ENCODE measurements at places on chromosomes 2 and 18.

DNA sequence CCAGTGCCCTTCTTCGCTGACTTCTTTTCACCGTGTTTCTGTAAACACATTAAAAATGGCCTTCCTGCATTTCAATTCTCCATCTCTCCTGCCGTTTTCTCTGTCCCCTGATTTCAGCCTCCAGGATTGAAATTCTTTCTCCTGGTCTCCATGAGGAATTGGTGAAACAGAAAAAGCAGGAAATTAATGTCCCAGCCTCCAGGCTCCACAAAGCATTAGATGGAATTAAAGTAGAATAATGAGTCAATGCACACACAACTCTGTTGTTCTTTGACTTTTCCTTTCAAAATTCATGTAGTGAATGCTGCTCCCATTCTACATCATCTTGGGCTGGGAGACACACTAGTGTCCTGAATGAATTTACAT lies 209.5 kb downstream of the KLHL29 start:
- peak; percentile 22 for DNase-seq

DNA sequence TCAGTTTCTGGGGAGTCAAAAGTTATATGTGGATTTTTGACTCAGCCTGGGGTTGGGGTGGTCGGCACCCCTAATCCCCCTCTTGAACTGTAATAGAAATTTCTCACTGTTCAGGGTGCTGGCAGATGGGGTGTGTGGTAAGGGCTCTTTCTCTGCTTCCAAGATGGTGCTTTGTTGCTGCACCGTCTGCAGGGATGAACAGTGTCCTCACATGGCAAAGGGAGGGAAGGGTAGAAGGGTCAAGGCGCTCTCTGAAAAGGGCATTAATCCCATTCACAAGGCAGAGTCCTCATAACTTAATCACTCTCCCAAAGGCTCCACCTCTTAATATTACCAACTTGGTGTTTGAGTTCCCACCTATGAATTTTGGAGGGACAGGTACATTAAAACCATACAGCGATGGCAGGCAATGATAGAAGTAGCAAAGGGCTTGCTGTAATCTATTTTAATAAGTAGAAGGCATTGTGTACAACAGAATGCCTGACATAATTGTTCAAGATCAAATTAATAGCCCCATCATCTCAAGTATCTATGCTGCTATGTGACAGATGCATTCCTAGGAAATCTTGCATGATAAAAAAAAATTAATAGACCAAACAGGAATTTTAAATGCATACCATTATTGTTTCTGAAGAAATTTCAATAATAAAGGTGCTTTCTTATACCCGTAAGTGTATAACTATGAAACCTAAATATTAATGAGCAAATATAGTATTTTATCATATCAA lies 28.1 kb downstream of the MMADHC start:
- DNase-seq, result no peak

- DNase-seq, result no peak
These were observed 28.0 kb upstream of the PMAIP1 start for GRCh38 chr18:59871711-59872362.

DNA sequence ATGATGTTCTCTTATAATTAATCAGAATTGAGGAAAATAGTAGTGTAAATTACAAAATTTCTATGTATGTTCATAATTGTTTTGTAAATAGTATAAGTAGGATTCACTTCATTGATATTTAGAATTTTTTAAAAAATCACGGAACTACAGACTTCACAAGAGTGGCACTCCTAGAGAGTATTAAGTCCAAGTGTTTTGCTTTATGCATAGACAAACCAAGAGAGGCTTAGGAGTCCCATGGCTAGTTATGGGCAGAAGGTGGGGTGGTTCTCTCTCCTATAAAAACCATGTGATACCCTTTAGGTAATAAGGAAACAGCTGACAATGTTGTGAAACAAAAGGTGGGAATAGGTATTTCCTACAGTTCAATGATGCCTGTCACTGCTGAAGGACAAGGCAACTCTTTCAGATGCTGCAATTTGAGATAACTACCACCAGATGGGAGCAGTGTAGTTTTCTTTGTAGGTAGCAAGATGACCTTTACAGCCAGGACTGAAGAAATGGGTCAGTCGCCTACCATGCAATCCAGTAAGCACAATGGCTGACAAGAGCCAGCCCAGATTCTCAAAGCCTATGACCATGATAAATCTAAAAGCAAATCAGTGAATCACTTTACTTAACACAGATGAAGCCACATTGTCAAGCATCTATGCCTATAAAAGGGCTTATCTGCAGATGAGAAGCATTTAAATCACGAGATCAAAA lies 83.9 kb downstream of the AAK1 start:
- peak; percentile 68 for DNase-seq

- peak; percentile 93 for DNase-seq
These were observed 139.9 kb upstream of the ZEB2 start for GRCh38 chr2:144659731-144660275.

Data from EH (cell line).